WTC11 (cell line): ENCODE measurements at places on chromosomes 4 and X. TPM values are rescaled to one million over a fixed set of nuclear protein-coding genes. Genes with fewer than 3 reads are reported as not detected.

The VGLL1 gene
- total RNA-seq: not detected in 3 replicates

The FREM3 gene
- total RNA-seq: 0.07 to 0.15 TPM (median 0.07 TPM) in 3 replicates

DNA sequence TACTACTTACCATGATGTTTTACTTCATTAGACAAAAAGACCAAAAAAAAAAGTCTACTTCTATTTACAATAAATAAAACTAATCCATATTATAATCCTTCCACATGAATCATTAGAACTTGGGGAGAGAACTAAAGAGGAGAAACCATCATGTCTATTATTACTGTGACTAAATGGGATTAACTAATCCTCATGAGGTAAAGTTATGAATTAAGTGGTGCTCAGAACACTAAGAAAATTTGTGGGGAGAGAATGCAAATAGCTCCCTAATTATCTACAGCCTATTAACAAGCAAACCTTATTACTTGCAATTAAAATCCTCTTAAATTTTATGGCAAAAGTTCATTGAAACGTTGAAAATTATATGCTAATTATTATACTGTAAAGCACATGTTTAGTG, 68.8 kb downstream of the MAB21L2 start:
- DNase-seq: no peak

DNA sequence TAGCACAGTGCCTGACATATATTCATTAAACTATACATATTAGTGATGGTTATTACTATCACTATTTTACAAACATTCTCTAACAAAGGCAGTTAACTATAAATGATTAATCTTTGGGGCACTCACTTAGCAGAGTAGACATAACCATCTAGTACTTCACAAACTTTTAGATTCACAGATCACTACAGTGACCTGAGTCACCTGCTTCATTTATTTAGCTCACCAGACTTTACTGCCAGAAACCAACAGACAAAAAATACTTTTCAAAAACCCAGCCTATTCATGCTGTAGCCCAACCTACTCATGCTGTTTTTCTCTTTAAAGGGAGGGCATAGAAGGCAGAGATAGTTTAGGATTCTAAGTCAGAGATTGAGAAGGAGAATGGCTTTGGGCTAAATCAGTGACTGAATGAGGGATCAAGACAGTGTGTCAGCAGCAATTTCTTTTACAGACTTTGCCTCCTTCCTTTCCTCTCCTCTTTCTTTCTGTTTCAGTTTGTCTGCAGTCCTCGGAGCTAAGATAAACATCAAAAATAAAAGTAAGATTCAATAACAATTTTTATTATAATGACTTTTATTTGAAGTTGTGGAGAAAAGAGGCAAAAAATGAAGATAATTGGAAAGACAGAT, 34.7 kb upstream of the PDE5A start:
- DNase-seq: no peak

GRCh38 chr4:128980816-128981326, 112.5 kb downstream of the SCLT1 start:
- DNase-seq: no peak
